DND-41 (cell line): ENCODE measurements at places on chromosomes 16 and 17.
A peak's percentile ranks its signal among the peaks of the same experiment; 100 is the strongest.

GRCh38 chr17:32100971-32101631, 41.2 kb upstream of the RHOT1 start:
- no peak for DNase-seq
- no peaks in the 10 kb centered on the region for H3K27me3 ChIP-seq
- H3K36me3 ChIP-seq = no peaks in the 10 kb centered on the region
- no peaks in the 10 kb centered on the region for H3K4me1 ChIP-seq

- H3K4me1 ChIP-seq = no peaks in the 10 kb centered on the region
- no peak for DNase-seq
- H3K36me3 ChIP-seq = peaks cover 25% of the 10 kb centered on the region
- no peak overlapping the region for H3K4me3 ChIP-seq
- H3K27ac ChIP-seq = no peak overlapping the region
Observed at GRCh38 chr17:82390860-82391435, 19.4 kb downstream of the UTS2R start.

GRCh38 chr16:67250045-67250327, 1.2 kb downstream of the SLC9A5 start:
- DNase-seq = no peak
- H3K27me3 ChIP-seq = peaks cover 26% of the 10 kb centered on the region
- no peaks in the 10 kb centered on the region for H3K36me3 ChIP-seq
- no peak overlapping the region for H3K27ac ChIP-seq
- H3K4me1 ChIP-seq = peaks cover 41% of the 10 kb centered on the region
- H3K4me3 ChIP-seq = no peak overlapping the region

- no peak overlapping the region for H3K27ac ChIP-seq
- no peaks in the 10 kb centered on the region for H3K36me3 ChIP-seq
- no peak for DNase-seq
- H3K4me3 ChIP-seq = no peak overlapping the region
Observed at GRCh38 chr16:86960266-86960665, 356.9 kb downstream of the C16orf95 start.

DNA sequence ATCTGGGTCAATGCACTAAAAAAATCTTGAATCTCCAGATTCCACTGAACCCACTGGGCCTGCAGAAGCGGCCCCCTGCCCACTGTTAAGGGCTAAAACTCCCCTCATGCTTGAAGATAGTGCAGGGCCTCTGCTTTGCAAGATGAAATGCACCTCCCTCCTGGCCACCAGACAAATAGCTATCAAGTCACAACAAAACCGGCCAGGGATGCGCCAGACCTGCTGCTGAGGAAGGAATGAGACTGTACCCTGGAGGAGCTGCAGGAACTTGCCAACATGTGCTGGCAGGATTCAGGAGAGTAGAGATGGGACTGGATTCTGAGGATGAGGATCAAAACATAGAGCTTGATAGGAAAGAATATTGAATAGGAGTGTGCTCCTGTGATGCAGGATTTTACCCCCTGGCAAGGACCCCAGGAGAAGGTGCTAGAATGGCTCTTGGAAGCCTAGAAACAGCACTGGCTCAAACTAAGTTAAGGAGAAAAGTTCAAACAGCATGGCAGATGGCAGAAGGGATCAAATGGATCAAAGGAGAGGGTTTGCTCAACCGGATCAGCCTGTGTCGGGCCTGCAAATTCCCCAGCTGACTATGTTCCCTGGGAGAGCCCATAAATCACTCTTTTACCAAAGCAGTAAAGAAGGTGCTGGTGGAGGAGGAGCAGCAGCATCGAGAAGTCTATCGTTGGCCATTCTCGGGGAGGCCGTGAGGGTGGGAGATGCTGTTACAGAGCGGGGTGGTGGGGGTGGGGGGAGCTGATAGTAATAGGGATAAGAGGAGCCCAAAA, 27.2 kb upstream of the XYLT2 start:
- H3K4me3 ChIP-seq = no peak overlapping the region
- peaks cover 2% of the 10 kb centered on the region for H3K27me3 ChIP-seq
- no peak overlapping the region for H3K27ac ChIP-seq
- no peak for DNase-seq
- no peaks in the 10 kb centered on the region for H3K36me3 ChIP-seq

DNA sequence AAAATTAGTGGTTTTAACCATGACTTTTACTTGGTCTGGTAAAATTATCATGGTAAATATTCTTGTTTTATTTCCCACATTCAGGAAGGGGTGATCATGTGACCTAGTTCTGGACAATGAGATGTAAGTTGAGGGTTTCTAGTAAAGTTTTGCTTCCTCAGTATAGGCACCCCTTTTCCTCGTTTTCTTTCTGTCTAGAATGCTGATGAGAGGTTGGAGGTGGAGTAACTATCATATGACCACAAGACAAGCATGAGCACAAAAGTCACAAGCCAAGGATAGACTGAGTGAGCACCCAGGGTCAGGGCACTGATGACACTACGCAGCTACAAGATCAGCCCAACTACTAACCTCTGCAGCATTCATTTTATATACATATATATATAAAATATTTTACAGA, 53.9 kb downstream of the MYO1D start:
- no peaks in the 10 kb centered on the region for H3K4me1 ChIP-seq
- no peak overlapping the region for H3K27ac ChIP-seq
- H3K36me3 ChIP-seq = no peaks in the 10 kb centered on the region
- no peak for DNase-seq
- peaks cover 21% of the 10 kb centered on the region for H3K27me3 ChIP-seq

- no peak for DNase-seq
- H3K4me1 ChIP-seq = no peaks in the 10 kb centered on the region
- H3K4me3 ChIP-seq = no peak overlapping the region
- H3K36me3 ChIP-seq = peaks cover 17% of the 10 kb centered on the region
- no peaks in the 10 kb centered on the region for H3K27me3 ChIP-seq
Observed at GRCh38 chr17:17520599-17521232, 24.5 kb upstream of the RASD1 start.

- DNase-seq = no peak
- no peak overlapping the region for H3K27ac ChIP-seq
- peaks cover 32% of the 10 kb centered on the region for H3K27me3 ChIP-seq
- no peaks in the 10 kb centered on the region for H3K36me3 ChIP-seq
- no peak overlapping the region for H3K4me3 ChIP-seq
- no peaks in the 10 kb centered on the region for H3K4me1 ChIP-seq
Observed at GRCh38 chr17:58046239-58047094, 36.8 kb upstream of the DYNLL2 start.

- DNase-seq = peak; percentile 68
- H3K4me3 ChIP-seq = no peak overlapping the region
- H3K27me3 ChIP-seq = peaks cover 2% of the 10 kb centered on the region
- H3K4me1 ChIP-seq = no peaks in the 10 kb centered on the region
- H3K27ac ChIP-seq = no peak overlapping the region
Observed at GRCh38 chr16:11405331-11406176, 60.3 kb downstream of the RMI2 start.

GRCh38 chr16:66905633-66906539, 12.8 kb downstream of the CDH16 start:
- no peak overlapping the region for H3K4me3 ChIP-seq
- DNase-seq = peak; percentile 64
- H3K36me3 ChIP-seq = no peaks in the 10 kb centered on the region
- H3K4me1 ChIP-seq = no peaks in the 10 kb centered on the region
- H3K27me3 ChIP-seq = no peaks in the 10 kb centered on the region
- H3K27ac ChIP-seq = no peak overlapping the region

GRCh38 chr17:8126491-8127066, 2.7 kb upstream of the HES7 start:
- peak overlapping the region; percentile 58 for H3K27ac ChIP-seq
- DNase-seq = peak; percentile 57
- peaks cover 42% of the 10 kb centered on the region for H3K27me3 ChIP-seq
